ENCODE measurements at places on chromosomes 3 and 15. TPM values are rescaled to one million over a fixed set of nuclear protein-coding genes. Genes with fewer than 3 reads are reported as not detected.

The ITIH4 gene
- 10.2 TPM for total RNA-seq

The SPINK8 gene
- total RNA-seq, result not detected

- peak; percentile 32 for DNase-seq
Observed at GRCh38 chr3:169146179-169146665, 517.3 kb downstream of the MECOM start.

DNA sequence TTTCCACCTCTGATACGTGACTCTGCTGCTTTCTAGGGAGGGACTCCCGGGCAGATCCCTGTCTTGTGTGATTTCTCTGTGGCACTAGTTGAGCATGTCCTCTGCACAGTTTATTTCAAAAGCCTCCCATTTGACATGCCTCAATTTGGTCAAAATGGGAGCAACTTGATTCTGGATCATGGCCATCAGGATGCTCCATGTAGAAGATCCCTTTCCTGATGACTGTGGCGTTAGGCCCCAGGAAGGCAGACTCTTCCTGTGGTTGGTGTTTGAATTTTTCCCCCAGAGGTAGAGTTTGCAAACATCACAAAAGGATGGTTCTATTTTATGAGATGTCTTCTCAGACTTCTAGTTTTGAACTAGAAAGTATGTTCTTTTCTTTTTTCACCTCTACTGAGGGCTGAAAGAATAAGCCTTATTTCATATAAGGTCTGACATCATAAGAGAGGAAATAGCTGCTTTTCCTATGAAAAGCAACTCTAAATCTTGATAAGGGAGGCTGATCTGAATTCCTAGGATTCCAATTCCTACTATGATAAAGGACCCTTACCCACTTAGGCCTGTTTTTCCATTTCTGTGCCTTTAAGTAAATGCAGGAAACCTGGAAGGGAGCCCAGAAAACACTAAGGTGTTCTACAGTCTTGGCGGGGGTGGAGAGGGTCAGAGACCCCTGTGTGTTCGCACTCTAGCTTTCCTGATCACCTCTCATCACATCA, 243.8 kb upstream of the CHRM5 start:
- DNase-seq, result no peak

DNA sequence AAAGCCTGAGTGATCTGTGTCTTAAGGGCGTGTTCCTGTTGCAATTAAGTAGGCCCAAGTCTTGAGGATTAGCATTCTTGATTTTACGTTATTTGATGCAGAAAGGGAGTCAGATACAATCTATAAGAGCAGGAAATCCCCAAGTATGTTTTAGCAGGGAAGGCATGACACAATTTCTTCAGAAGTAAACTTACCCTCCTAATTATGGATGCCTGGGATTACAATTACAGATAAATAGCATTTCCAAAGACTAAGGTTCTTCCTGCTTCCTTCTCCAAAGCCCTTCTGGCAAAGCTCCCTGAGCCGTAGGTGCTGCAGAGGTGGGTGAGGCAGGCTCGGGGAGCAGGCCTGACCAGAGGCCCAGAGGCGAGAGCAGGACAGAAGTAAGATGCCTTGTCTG, 34.9 kb upstream of the ST6GAL1 start:
- DNase-seq, result no peak

DNA sequence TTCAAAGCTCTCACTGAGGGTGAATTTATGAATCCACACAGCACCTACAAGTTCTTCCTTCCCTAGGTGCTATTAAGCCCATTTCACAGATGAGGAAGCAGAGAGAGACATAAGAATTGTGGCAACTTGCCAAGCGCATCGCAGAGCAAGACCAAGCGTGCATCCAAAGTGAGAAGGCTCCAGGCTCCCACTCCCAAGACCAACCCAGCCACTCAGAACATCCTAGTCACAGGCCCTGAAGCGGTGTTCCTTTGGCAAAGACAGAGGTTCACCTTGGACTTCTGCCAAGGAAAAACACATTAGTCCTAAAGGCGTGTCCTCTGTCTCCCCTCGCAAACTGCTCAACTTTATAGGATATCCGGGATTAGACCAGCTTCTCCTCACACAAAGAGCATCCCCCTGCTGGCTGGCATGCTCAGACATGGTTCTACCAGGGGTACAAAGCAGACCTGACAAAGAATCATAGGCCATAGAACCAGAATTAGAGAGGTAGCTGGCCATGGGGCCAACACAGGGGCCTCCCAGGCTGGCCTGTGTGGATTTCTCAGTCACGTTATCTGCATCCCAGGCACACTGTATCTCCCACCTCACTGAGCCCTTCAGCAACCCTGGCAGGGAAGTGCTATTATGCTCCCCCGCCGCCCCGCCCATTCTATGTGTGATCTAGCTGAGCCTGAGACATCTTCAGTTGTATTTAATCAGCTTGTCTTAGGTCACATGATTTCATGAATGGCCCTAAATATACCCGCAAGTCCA, 160.2 kb downstream of the FOXP1 start:
- no peak for DNase-seq

GRCh38 chr3:196775938-196776337, 36.3 kb downstream of the PAK2 start:
- DNase-seq, result no peak

DNA sequence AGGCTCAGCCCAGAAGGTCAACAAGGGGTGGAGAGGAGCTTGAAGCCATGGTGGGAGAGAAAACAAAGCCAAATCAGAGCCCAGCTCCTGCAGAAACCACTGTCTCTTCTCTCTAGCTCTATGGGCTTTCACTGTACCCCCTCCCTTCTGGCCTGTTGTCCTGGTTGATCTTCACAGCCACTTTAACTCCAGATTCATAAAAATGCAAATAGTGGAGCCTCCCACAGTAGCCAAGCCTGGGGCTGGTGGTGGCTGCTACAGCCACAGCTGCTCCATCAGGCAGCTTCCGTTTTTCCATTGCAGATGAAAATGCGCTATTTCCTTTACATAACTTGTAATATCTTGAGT, 20.7 kb upstream of the CAV3 start:
- DNase-seq, result no peak
